ENCODE measurements at places on chromosomes 7 and 10. TPM values are rescaled to one million over a fixed set of nuclear protein-coding genes. Genes with fewer than 3 reads are reported as not detected.

DNA sequence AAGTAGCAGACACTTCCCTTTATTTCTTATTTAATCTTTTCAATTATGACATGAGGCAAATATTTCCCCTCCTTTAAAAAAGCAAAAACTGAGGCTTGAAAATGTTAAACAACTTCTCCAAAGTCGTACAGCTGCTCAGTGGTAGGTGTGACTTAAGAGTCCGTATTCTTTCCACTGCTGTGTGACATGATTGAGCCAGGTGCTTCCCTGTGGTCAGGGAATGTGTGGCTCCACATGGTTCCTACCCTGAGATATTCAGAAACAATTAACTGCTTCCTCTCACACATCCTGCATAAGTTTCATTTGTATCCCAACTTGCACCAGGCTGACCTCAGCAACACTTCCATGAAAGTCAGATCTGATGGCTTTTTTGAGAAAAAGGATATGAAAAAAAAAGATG is 13.6 kb downstream of the OPALIN start:
- DNase-seq, result no peak

DNA sequence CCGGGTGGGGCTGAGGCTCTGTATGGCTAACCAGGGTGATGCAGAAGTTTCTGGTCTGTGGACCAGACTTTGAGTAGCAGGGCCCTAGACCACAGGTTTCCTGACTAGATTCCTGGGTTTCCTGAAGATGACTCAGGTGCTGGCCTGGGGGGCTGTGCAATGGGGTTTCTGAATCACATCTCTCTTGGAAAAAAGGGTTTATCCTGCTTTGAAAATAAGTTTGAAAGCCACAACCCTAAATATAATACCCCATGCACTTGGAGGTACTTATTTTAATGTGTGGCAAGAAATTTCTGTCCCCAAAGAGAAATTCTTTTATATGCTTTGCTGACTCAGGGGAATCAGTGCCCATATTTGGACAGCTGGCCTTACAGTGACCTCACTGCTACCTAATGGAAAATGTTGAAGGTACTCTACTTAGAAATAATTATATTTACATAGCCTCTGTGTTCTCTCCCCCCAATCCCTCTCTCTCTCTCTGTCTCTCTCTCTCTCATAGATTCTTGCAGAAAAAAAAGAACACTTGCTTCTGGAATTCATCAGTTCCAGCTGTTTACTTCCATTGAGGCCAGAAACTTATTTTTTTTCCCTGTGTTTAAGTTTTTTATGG is 184.4 kb upstream of the LYZL2 start:
- peak; percentile 43 for DNase-seq

DNA sequence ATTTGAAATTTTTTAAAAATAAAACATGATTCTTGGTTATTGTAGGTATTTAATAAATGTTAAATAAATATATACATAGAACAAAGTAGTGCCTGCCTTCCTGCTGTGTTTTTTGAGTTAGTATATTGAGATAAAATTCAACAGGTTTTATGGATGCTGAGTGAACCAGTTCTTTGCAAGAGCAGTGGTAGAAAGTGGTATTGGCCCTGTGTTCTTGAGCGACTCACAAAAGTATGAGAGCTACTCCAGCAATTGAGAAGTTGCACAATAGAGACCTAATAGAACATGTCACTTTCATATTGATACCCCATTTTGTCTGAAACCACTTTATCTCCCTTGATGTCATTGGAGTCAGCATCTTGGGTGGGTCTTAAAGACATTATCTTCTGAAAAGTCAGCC is 32.6 kb upstream of the GJD4 start:
- no peak for DNase-seq

- DNase-seq, result peak; percentile 31
Observed at GRCh38 chr7:94656925-94657731, 1.2 kb upstream of the SGCE start.

DNA sequence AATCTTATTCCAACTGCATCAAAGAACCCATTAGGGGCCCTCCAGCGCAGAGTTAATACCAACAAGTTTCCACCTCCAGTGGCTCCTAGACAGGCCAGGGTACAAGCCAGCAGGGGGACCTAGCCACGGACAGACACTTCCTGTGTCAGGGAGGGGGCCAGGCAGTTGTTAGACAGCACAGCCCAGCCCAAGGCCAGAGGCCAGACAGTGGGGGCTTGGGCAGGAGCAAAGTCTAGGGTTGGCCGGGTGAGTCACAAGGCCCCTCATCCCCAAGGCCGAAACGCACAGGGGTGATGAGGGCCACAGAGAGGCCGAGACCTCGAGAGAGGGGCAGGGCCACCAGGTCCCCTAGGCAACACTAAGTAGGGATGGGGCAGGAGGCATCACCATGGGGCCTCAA is 19.3 kb upstream of the OPTN start:
- DNase-seq, result no peak

- no peak for DNase-seq
Observed at GRCh38 chr7:20260223-20260622, 43.0 kb upstream of the MACC1 start.

GRCh38 chr7:30226614-30227268 is 57.7 kb upstream of the ZNRF2 start:
- peak; percentile 70 for DNase-seq

DNA sequence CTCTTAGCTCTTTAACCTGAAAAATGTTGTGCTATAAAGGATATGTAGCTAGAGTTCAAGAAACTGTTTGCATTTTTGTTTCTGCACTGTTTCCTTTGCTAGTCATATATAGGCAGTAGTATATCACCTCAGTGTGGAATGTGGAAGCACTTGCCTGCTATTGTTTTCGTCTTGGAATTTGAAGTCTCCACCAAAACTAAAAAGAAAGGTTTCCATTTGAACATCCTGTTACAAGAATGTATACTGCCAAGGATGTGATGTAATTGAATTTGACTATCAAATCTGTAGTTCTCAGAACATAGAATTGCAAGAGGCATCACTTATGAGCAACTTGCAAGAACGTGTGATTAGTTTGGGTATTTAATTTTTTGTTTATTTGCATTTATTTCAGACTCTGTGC is 51.1 kb upstream of the MEOX2 start:
- DNase-seq, result no peak

DNA sequence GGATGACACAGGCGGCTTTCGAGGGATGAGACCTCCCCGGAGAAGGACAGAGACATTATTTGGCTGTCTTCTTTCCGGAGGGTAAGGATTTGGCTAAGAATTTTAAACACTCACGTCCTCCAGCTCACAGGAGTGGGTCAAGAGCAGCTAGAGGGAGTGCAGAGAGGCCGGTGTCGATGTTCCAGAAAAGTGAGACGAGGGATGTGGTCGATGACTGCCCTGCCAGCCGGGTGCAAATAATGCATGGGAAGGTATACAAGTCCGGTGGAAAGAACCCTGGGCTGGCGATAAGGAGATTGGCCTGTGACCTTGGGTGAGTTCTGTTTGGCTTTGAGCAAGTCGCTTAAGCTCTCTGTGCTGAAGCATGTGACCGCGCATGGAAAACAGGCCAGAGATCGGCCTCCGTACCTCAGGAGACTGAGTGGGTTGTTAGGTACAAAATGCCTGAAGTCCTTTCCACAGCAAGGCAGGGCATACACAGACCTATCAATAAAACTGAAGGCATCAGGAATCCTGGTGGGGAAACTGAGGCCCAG is 149.1 kb downstream of the UBE2H start:
- DNase-seq, result no peak

GRCh38 chr10:80614576-80615416 is 77.1 kb downstream of the SH2D4B start:
- DNase-seq, result no peak

DNA sequence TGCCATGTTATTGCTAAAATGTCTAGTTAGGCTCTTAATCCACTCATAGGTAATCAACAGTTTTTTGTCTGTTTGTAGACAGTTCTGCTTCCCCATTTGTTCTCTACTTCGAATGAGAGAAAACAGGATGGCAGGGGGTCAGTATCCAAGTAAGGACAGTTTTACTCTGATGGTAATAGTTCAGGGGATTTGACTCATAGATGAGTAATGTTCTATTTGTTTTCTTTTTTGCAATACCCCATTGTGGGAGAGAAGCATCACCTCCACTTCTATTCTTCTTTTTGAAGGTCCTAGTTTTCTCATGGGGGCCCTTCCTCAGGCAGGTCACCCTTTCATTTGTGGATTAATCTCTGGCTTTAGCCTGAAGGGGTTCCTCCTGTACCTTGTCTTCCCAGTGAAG is 13.9 kb downstream of the PCLO start:
- no peak for DNase-seq

- no peak for DNase-seq
Observed at GRCh38 chr10:101675115-101675514, 19.9 kb downstream of the FBXW4 start.

DNA sequence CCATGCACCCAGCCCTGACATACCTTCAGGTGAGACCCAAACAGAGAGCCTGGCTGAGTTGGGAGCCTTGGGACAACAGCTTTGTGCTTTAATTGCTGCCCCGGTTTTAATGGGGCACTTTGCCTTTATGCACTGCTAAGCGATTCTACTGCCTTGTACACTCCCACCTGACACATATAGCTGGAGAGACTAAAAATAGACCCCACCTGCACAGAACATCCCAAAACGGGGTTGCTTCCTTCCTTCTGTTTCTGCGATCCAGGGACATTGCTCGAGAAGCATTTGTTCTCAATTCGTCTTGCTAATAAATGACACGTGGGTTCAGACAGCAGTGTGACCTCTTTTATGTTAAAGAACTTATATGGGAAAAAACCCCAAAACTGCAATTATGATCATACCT is 258.8 kb upstream of the MYO3A start:
- DNase-seq, result no peak

- DNase-seq, result no peak
Observed at GRCh38 chr10:66780796-66781195, 145.0 kb upstream of the LRRTM3 start.

ARHGEF35 gene
- polyA plus RNA-seq, result 19.3 TPM

SPDYE2B gene
- not detected for polyA plus RNA-seq

METTL2B gene
- polyA plus RNA-seq, result 11.4 TPM

GAD2 gene
- not detected for polyA plus RNA-seq

CALCR gene
- not detected for polyA plus RNA-seq

Data from hepatocyte (in vitro differentiated cells).